ENCODE measurements at places on chromosomes 16 and 17.

DNA sequence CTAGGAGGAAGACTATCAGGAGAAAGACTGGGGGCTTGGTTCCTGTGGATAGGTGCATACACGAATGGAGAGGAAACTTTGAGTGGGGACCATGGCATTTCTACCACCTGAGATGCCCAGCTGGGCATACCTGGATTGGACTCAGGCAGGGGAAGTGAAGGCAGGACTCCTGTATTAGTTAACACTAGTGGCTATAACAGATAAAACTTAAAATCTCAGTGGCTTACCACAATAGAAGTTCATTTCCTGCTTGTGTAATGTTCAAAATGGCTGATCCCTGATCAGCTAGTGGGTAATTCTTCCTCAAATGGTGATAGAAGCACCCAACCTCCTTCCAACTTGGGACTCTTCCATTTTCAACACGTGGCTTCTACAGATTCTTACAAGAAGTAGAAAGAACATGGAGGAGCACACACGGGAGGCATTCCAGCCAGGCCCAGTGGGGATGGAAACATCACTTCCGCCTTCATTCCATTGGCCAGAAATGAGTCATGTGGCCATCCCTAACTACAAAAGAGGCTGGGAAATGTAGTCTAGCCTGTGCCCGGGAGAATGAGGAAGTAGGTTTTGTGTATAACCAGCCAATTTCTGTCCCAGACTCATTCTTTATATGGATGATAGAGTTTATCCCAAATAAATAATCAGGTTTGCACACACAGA, 112.1 kb downstream of the UTP18 start:
- peak; percentile 14 for DNase-seq

DNA sequence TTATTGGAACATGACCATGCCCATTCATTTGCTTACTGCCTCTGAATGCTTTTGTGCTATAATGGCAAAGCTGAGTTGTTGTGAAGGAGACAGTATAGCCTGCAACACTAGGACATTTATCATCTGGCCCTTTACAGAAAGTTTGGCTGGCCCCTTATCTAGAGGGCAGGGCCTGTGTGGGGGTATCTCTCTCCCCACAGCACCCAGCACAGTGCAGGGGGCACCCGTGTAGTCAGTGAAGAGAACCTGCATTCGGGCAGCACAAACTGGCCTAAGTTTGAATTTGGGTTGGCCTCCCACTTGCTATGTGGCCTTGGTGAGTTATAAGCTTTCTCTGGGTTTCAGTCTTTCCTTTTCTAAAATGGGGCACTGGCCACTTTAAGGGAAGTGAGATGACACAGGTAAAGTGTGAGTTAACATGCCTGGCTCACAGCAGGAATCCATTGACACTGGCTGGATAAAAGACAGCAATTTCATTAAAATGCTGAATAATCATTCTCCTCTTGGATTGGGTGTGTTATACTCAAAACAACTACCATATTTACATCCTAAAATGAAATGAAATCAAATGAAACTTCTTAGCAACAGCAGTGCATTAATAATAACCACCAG, 12.1 kb downstream of the UBE2O start:
- no peak for DNase-seq

DNA sequence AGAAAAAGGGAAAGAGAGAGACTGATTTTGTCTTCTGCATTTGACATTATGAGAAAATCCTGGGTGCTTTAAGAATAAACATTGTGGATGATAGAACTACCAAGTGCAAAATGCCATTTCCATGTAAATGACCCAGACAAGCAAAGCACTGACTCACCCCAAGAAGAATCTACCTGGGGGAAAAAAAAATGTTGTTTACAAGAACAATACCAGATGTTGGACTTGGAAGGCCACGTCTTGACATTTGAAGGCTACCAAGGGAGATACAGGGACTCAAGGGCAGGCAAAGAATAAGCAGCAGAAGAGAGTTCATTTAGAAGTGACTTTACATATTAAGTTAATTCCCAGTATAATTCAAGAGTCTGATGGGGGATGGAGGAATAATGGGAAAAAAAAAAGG, 125.3 kb downstream of the TMEM114 start:
- DNase-seq, result no peak

DNA sequence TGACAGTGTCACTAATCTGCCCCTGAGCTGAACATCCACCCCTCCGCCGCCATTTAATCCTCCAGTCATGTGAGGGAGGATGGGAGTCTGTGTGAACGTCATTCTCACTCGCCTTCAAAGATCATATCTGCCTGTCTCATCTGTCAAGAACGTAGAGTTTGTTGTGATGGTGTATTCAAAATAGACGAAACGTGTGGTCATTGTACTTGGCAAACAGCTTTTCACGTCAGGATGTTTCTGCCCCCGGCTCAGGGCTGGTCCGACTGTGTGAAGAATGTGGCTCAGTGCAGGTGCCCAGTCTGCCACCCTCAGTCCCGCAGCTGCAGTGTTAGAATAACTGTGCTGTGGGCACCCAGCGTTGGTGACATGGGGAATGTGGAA, 148.0 kb downstream of the KCNJ12 start:
- DNase-seq, result no peak

- no peak for DNase-seq
Observed at GRCh38 chr17:73430165-73430680, 118.4 kb upstream of the CDC42EP4 start.

- no peak for DNase-seq
Observed at GRCh38 chr16:59214455-59214854, 480.3 kb upstream of the GOT2 start.

GRCh38 chr16:10169031-10169430, 13.2 kb downstream of the GRIN2A start:
- DNase-seq, result no peak

DNA sequence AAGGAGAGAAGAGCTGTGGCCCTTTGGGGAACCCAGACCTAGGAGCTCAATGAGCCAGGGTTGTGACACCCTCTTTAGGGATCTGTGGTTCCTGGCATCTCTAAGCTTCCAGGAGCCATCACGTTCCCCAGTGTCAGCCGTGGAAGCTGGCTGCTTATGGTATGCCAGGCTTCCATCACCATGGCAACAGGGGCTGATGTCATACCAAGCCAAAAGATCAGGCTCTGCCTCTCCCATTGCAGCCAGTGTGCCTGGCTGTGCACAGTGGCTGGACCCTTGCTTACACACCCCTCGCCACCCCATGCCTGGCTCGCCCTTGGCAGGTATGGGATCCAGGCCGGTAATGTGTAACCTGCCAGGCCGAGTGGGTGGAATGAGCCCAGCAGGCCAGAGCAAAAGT, 91.1 kb downstream of the SSH2 start:
- DNase-seq, result no peak

DNA sequence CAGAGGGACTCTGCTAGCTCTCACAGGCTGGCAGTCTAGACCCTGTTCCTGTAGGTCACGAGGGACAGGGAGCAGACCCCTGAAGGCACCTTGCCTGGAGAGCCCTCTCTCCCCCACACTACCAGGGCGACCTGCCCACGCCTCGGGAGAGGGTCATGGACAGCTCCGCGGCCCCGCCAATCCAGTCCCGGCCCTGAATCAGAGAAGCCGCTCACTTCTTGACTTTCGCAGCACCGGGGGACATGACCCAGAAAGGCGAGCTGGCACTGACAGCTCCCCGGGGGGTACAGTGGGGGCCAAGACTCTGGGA, 5.1 kb downstream of the KIFC3 start:
- no peak for DNase-seq

- DNase-seq, result no peak
Observed at GRCh38 chr16:72542102-72542501, 370.1 kb upstream of the PMFBP1 start.

DNA sequence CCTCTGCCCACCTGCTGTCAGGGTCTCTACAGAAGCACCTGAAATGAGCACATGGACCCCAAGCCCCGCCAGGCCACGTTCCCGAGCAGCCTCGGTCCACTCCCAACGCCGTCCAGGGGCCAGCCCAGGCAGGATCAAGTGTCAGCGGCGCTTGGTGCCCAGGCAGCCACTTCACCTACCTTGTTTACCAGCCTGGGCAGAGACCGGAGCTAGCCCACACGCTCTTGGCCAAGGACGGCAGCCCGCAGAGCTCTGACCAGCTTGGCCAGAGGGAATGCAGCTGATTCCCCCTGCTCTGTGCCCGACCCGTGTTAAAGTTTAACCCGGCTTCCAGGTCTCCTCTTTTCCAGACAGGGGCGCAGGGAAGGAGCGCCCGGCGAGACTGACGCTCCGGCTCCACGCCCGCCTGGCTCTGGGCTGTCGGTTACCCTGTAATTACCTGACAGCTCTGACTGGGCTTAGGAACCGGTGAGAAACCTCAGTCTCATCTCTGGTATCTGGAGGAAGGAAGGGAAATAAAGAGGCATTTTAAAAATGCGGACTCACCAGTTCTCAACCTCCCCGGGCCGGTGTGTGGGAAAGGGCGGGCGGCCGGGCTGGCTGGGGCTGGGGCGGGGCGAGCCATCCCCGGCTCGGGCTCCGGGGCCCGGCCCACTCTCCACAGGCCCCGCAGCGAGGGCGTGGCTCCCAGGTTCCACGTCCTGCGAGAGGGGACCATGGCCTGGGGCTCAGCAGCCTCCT, 4.6 kb downstream of the KIFC3 start:
- DNase-seq, result no peak

DNA sequence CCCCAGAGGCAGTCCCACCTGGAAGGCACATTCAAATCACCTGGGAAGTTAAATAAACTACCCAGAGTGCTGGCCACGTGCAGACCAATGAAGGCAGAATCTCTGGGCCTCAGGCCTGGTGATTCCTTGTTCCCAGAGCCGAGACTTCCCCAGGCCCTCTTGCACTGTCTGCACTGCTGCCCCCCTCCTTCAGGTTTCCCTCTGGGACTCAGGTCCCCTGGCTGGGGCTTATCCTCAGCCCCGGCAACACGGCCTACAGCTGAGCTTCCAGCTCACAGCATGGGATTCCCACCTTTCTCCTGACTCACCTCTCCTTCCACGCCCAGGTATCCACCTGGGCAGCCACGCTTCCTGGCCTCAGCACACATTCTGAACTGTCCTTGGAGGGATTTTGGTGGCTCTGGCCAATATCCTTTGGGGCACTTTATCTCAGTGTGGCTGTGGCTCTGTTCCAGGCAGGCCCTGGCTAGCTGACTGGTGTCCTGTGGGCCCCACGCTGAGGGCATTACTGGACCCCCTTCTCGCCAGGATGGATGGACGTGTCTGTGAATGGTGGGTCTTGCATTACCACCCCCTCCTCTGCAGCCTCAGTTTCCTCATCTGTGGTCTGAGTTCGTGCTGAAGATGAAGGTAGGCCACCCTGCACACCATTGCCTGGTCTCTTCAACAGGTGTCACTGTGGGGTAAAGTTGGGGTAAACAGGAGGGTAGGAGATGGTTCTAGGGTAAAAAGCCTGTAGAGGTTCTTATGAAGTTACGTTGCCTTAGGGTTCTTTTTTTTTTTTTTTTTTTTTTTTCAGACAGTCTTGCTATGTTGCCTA, 165.7 kb downstream of the IRF8 start:
- no peak for DNase-seq

GRCh38 chr16:54879681-54880080, 51.0 kb upstream of the IRX5 start:
- no peak for DNase-seq
